ENCODE measurements at places on chromosomes 1 and 21.
A peak's percentile ranks its signal among the peaks of the same experiment; 100 is the strongest.

DNA sequence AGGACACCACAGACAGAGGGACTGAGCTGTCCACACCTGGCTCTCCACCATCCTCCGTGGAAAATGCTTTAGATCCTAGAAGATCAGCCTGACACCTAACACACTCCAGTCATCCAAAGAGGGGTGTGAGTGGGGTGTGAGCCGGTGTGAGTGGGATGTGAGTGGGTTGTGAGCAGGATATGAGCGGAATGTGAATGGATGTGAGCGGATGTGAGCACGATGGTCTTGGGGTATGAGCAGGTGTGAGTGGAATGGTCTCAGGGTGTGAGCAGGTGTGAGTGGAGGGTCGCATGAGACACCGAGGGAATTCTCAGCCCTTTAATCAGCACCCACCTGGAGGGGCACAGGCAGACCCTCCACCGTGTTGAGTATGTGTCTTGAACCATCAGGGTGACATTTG is 851 bp downstream of the TCP10L start:
- DNase-seq: no peak

GRCh38 chr1:226351709-226352108 is 42.7 kb upstream of the LIN9 start:
- DNase-seq: no peak

DNA sequence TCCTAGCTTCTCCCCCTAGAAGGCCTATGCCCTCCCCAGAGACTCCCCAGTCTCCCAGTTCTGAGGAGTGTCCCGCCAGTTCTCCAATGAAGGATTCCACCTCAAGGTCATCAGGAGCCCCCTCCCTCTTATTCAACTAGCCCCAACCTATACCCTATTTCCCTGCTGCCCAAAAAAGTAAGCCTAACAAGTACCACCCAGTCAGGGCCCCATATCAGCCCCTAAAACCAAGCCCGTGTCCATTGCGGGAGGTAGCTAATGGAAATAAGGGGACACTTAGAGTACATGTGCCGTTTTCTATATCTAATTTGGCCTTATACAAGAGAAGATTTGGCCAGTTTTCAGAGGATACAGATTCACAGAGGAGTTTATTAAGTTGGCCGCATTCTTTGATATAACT is 416.2 kb downstream of the MATN1 start:
- no peak for DNase-seq

DNA sequence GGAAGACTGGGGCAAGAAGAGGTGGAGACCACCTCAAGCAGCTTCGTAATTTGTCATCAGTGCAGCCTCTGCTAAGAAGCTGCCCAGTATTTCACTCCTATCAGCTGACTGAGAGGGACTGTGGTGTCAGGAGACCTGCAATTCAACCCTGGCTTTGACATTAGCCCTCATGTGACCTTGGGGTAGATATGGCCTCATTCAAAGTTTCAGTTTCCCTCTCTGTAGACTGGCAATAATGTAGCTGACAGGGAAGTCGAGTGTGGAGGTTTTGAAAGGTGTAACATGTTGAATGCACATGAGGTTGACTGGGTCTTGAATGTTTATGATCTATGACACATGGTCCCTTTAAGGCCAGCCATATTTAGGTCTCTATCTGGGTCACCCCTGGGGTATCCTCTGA is 2.2 kb upstream of the SPRR4 start:
- no peak for DNase-seq

DNA sequence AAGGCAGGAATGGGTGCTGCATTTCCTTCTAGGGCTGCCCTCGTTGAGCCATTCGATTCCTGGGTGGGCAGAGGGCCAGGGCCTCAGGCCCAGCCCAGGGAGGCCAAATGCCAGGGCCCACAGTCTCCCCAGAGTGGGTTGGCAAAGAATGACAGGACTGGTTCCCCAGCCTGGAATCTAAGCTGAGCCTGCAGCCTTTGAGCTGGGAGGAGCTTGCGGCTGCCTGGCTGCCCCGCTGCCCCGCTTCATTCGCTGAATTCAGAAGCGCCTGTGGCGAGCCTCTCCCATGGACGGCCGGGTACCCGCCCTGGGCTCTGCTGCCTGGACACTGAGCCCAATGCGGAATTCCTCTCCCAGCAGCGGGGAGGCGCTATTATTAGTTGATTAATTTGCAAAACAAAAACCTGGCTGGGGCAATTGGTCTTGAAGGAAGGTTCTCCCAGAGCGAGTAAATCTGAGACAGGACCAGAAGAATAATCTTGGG is 32.3 kb upstream of the TARDBP start:
- DNase-seq: no peak

GRCh38 chr21:24729568-24729967 is 877.7 kb downstream of the MRPL39 start:
- no peak for DNase-seq

GRCh38 chr1:50453266-50453665 is 30.0 kb upstream of the DMRTA2 start:
- DNase-seq: no peak

DNA sequence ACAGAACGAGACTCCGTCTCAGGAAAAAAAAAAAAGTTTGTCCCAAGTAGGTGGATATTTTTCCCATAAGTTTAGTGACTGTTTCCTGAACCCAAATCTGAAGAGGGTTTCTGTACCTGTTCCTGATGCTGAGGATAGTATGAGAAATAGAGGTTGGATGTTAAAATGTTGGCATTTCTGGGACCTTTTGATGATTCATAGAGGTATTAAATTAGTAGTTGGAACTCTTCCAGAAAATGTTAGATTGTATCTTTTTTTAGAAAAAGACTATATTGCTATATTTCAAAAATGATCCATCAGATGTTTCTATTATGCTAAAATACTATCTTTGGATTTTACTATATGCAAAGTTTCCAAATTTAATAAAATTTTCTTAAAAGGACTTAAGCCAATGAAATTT is 2.9 kb upstream of the CENPL start:
- DNase-seq: no peak

DNA sequence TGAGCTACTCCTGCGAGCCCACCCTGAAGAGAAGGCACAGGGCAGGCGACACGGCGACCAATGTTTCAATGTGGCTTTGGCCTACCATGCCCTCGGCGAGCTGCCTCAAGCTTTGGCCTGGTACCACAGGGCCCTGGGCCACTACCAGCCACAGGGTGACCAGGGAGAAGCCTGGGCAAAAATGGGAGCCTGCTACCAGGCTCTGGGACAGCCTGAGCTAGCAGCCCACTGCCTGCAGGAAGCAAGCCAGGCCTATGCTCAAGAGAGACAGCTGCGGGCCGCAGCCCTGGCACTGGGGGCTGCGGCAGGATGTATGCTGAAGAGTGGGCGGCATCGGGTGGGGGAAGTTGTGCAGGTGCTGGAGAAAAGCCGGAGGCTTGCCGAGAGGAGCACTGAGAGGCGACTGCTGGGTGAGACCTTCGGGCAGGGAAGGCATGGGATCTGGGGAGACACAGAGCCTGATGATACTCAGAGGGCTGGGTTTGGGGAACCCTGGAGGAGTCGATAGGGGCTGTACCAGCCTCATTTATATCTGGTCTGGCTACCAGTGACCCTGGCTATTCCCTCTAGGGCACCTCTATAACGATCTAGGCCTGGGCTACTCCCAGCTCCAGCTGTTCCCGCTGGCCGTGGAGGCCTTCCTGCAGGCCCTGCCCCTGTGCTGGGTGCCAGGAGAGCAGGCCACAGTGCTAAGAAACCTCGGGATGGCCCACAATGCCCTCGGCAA is 2.3 kb downstream of the TTC24 start:
- no peak for DNase-seq

GRCh38 chr1:198165927-198166647 is 9.3 kb downstream of the NEK7 start:
- no peak for DNase-seq

GRCh38 chr1:207306603-207307002 is 14.9 kb upstream of the CD55 start:
- DNase-seq: no peak

DNA sequence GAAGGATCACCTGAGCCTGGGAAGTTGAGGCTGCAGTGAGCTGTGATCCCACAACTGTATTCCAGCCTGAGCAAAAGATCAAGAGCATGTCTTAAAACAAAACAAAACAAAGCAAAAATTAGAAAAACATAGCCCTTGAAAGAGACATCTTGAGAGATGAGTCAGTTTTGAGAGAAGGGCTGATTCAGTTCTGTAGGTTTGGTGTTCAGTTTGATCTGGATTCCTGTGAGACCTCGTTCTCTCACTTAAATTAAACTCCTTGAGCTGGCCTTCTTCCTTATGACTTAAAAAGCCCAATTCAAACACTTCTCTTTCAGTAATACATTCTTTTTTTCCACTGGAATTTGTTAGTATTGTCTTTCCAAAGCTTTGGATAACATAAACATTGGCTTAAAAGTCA is 164.2 kb downstream of the NRIP1 start:
- no peak for DNase-seq

GRCh38 chr1:204254031-204254661 is 40.4 kb upstream of the GOLT1A start:
- DNase-seq: no peak

DNA sequence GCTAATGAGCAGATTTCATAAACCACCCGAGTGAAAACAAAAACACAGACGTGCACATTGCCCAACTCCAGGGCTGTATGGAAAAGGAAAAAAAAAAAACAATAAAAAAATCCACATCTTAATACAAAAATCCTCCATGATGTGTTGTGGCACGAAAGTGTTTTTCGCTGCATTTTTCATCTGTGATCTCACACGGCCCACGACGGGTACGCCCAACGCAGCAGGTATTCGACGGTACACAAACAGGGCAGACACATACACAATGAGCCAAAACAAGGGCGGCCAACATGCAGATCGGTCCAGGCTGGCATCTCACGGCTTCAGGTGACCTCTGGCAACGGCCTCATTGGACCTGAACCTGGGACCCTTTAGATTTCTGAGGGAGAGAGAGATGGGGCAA is 31.1 kb downstream of the CASZ1 start:
- no peak for DNase-seq

GRCh38 chr1:84619383-84620102 is 45.3 kb upstream of the CTBS start:
- no peak for DNase-seq

- no peak for DNase-seq
These were observed 74.4 kb downstream of the HMCN1 start for GRCh38 chr1:185808631-185809030.

DNA sequence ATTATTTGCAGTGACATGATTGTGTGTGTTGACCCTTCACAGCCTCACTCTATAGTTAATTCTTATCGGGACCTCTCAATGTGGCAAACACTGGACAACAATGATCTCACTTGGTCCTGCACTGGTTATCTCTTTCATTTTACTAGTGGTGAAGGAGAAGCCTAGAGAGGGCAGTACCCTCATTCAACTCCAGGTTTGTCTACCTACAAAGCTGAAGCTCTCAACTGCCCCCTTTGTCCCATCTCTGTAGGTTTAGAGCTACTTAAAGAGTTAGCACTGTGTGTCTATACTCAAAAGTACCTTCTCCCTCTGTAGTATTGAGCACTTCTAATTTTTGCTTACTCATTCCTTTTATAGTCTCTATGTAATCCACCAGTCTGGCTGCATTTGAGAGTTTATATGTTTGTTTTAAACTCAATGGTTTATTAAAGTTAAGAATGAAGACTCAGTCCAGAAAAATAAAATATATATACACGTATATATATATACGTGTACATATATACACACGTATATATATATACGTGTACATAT is 40.9 kb upstream of the BCL9 start:
- no peak for DNase-seq

DNA sequence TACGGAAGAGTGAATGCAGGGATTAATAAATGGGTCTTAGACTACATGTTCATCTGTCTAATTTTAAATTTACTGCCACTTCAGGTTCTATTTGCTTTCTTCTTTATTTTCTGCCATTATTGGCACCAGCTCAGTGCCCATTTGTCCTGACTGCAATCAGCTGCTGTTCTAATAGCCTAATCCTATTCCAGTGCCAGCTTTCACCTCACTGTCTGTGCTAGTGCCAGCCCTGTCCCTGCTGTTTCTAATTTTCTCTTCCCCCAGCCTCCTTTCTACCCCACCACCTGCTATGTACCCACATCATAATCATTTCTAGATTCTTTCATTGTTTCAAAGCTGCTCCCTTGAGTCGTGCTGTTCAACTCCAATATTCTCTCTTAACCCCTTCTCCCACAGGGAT is 86.4 kb downstream of the KCNK1 start:
- peak; percentile 92 for DNase-seq

GRCh38 chr1:31377364-31377863 is 4.5 kb upstream of the FABP3 start:
- no peak for DNase-seq

- no peak for DNase-seq
These were observed 284.9 kb upstream of the RUNX1 start for GRCh38 chr21:35333831-35334618.

- DNase-seq: no peak
These were observed 77.7 kb downstream of the SLC16A1 start for GRCh38 chr1:112878321-112878720.

- no peak for DNase-seq
These were observed 6.1 kb downstream of the B3GALT6 start for GRCh38 chr1:1237874-1238701.

DNA sequence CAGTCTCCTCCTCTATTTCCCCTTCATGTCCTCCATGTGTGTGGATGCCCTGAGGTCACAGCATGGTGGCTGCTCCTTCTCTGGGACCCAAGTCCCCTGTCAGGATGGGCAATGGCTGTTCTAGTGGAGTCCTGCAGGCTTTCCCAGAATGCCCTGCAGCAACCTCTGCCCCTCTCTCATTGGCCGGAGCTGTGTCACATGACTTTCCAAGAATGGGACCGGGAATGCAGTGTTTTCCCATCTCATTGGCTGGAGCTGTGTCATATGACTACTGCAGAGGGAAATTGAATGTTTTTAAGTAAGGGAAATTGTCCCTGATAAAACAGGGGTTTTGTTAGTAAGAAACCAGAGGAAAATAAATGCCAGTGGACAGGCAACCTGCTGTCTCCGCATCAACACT is 365.9 kb downstream of the PTPRU start:
- no peak for DNase-seq

DNA sequence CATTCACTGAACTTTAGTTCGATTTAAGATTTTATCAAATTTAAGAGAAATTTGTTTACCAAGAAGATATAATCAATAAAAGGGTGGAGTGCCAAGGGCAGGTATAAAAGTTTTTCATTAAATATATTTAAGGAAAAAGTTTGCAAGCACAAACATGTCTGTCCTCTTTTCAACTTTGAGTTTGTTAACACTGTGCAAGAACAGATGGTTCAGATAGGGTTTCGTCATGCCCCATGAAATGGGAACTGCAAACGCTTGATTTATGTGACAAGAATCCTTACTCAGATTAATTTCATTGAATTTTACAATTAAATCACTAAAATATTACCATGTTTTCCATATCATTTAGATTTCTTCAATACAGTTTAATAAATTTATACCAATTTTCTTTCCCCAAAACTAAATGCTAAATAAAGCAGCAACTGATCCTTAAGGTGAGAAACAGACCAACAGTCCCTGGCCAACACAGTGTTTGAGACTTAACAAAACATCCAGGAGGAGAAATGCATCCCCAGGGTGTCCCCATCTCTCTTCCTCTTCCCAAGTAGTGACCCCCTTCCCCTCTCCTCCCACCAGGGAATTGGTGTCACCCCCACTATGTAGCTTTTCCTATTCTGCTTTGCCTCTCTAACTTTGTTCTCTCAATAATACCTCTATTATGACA is 292.9 kb downstream of the LTN1 start:
- DNase-seq: no peak
